Activated CD4-positive, alpha-beta T cell treated with anti-CD3 and anti-CD28 coated beads, Interleukin-2, Interleukin-4, amounts not matched to agents 100 ng/mL and 50 ng/mL, durations not matched to agents 16 hours and 8 hours (primary cell): ENCODE measurements at places on chromosomes 6 and 20.

DNA sequence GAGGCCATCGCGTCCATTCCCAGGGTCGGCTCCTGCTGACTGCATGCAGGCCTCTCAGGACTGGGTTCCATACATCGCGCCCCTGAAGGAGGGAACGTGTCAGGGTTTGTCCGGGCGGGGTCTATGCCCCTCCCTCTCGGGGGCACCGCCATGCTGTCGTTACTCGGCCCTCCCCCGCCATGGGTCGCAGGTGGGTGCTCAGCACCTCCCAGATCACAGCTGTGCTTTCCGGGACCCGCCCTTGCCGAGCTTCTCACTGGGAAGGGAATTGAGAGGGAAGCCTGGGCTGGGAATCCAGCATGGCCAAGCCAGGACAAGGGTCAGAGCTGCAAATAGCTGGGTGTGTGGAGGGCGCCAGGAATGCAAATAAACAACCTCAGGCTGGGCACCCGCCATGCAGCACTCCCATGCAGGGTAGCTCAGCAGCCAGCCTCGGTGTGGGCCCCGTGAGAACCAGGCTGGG lies at the start of gene FRMD1:
TSS of gene FRMD1 (minus strand) at position 270 of the 463 bp plus-strand sequence. CDS start at position 152, 118 bp downstream.
- no peak for DNase-seq

DNA sequence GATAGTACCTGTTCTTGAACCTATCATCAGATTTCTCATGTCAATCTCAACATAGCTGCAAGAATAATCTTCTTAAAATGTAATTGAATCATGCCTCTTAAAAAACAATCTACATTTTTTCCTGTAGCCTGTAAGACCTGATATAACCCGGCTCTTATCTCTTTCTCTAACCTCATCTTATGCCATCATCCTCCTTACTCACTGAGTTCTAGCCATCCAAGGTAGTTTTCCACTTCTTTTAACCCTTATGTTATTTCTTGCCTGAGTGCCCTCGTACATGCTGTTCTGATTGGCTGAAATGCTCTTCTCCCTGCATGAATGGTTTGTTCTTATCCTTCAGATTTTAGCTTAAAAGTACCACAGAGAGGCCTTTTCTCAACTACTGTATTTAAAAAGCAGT lies 16.4 kb downstream of the SLC17A5 start:
- no peak for DNase-seq

DNA sequence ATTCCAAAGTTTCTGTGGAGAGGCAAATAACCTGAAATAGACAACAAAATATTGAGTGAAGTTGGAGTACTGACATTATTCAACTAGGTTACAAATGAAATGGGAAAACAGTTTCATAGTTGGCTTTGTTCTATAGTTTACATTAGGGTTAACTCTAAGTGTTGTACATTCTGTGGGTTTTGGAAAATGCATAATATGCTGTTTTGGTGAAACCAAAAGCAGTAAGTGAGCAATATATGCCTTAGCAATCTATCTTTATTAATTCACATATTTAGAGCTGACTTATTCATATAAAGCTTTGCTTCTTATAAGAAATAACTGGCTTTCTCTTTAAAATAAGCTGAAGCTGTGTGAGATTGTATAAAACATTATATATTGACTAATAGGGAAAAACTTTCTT lies 157.5 kb upstream of the AHI1 start:
- no peak for DNase-seq

DNA sequence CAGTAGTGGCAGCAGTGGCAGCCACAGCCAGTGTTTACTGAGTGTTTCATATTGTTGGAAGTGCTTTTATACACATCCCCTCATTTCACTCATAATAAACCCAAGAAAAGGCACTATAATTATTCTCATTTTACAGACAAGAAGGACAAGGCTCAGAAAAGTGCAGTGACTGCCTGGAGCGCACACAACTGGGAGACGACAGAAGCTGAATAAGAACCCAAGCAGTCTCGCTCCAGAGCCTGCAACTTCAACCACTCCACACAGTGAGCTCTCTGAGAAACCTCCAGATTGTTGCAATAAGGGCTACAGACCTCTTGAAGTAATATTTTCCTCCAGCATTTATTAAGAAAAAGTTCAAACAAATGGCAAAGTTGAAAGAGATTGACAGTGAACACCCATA lies 76.9 kb downstream of the PLCG1 start:
- DNase-seq = no peak

- no peak for DNase-seq
Observed at GRCh38 chr20:3896302-3896701, 7.1 kb downstream of the PANK2 start.
